ENCODE measurements at places on chromosomes 4 and X.

DNA sequence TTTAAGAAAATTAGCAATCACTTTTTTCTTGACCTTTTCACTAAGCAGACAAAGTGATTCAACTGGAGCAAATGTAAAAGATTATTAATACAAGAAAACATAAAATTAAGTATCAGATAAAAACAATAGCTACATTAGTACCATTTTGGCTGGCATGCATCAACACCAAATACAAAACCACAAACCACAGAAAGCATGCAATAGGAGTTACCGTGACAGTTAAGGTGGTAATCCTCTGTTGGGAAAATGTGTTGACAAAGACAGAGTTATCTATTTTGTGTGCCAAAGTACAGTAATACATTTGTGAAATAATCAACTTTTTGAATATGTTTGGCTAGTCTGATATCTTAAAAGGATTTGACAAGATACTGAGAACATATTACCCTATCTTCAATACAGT lies 89.8 kb upstream of the ETNPPL start:
- no peak for DNase-seq

DNA sequence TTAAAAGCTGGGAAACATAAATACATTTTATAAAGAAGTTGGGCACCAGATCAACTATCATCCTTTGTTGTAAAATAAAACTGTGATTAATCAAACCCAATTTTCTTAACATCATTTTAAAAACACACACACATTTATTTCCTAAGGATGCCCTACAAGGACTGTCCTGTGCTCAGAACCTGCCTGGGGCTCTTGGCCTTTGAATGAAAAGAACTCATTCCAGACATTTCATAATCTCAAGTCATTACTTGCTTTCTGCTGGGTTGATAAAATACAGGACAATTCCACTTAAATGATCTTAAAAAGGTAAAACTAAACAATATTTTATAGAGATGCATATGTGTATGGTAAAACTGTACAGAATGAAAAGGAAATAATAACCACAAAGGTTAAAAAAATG lies 2.8 kb downstream of the SH3D19 start:
- DNase-seq: no peak

DNA sequence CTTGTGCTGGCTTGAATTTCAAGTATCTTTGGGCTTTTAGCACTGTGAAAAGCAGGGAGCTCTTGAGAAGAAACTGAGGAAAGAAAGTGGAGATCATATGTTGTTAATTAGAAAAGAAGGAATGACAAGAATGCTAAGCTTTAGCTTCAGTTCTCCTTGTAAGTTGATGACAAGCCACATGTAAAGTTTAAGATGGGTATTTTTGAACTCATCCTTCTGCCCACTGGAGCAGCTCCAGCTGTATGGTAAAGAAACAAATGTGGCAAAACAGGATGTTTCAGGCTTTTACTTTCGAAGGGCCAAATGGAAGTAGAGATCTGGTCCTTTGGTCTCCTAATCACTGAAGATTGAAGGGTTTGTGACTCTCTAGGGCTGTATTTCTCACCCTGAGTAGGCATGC lies 137.8 kb downstream of the GUCY2F start:
- DNase-seq: no peak

DNA sequence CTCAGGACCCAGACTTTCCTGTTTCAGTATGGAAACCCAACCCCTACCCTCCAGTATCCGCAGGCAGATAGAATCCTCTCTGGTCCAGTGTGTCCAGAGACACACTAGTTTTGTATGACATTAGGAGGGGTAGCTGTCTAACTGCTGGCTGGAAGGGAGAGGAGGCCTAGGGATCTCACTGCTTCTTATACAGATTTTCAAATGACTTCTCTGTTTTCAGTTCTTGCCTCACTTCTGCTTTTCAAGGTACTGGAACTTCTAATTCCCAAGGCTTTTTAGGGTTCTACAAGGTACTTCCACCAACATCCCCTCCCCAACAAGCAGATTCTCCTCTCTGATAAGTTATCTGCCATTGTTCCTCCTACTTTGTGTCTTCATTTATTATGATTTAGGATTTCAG lies 6.1 kb downstream of the SGCB start:
- DNase-seq: no peak

GRCh38 chr4:103012060-103012459 lies 7.4 kb downstream of the SLC9B1 start:
- no peak for DNase-seq

- DNase-seq: no peak
Observed at GRCh38 chr4:185797018-185797417, 15.0 kb downstream of the SORBS2 start.

DNA sequence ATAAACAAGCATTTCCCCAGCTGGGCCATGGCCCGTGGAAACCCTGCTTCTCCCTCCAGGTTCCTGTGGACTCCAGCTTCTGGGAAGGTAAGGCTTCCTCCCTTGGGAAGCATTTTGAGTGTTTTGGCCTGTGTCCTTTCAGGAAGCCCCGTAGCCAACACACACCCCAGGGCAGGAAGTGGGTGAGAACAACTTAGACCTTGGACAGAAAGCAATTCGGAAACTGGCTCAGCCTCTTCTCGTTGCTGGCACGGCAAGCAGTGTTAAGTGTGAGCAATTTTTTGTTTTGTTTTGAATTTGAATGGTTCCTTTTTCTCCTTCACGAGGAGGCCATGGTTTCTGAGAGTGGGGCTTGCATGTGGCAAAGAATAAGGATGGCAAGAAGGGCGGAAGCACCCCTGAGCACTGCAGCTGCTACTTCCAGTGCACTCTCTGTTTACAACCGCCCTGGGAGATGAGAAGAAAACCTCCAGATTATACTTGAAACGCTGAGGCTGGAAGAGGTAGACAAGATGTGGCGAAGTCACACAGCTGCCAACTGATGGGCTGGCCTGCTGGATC lies 14.1 kb upstream of the CYTL1 start:
- no peak for DNase-seq

DNA sequence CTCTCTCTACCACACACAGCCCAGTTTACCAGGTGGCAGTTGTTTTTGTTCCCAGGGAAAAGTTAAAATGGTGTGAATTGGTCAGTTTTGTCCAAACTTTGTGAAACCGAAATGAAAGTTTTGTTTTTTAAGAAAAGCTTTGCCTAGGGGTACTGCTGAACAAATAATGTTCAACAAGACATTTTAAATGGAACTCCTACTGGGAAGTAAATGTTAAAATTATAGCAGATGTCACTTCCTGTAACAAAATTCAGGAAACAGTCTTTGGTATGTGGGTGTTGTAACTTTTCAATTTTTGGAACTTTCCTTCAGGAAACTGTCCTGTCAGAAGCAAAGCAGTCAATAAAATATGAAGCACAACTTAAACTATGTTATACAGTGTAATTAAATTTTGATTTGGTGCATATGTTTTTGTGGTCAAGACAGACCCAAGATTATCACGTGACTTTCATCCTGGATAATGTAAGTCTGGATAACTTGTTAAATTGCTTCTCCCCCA lies 79.5 kb downstream of the AFF1 start:
- no peak for DNase-seq

GRCh38 chr4:100391086-100391485 lies 126.7 kb downstream of the EMCN start:
- DNase-seq: no peak

GRCh38 chr4:128718768-128719167 lies 90.7 kb upstream of the JADE1 start:
- DNase-seq: no peak

- no peak for DNase-seq
Observed at GRCh38 chrX:103446665-103447302, 70.4 kb downstream of the BEX3 start.

DNA sequence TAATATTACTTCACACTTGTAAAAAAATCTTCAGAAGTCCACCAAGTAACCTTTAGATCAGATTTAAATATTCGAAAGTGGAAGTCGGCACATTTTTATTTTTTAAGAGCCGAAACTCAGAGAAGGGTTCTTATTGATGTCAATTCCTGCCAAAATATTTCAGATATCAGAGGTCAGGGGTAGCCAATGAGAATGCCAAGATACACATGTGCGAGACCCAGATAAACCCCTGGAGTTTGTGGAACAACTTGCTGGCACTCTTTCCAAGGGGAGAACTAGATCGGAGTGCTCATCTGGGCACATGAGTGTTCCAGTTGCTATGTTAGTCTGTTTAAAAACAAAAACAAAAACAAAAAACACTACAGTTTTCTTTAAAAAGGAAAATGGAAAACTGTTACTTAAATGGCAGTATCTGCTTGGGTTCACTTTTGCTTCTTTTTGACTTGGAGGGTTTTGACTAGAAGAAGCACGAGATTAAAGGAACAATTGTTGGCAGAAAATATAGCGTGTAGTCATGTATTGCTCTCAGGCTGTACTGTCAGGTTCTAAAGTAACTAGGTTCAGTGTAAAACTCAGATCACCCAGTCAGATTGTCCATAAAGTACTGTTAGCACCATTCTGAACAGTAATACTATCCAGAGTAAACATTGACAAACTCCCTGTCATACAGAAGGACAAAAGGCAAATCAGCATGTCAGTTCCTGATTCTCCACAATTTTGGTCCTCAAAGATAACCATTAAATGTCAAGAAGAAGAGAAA lies 188.0 kb upstream of the PACRGL start:
- DNase-seq: no peak

GRCh38 chr4:118948545-118949144 lies 60.0 kb downstream of the SYNPO2 start:
- DNase-seq: no peak

GRCh38 chrX:28205905-28206304 lies 224.7 kb upstream of the DCAF8L1 start:
- DNase-seq: no peak

DNA sequence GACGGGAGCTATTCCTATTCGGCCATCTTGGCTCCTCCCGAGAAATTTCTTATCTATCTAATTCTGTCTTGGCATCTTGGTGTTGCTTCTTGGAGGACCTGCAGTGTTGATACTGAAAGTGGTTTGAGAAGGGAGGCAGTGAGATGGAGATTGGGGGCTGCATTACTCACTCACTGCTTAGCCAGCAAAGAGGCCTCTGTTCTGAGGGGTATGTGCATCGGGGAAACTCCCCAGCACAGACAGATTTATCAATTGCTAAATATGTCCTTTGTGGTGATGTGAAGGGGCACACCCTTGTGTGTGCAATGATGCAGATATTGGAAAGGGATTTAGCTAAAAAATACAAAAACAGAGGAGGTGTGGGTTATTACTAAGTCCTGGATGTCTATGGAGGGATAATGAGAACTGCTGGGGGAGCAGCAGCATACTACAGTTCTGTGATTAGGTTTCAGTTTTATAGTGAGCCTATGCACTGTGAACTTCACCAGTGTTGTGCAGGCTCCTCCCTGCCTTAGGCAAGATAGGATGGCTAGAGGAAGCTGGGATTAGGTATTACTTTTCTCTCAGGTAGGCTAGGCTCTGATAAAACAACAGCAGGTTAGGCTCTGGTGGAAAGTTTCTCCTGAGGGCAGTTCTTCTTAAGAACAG lies 279.0 kb downstream of the HS3ST1 start:
- DNase-seq: no peak

- DNase-seq: no peak
Observed at GRCh38 chrX:25013632-25014365, 2.0 kb downstream of the ARX start.

DNA sequence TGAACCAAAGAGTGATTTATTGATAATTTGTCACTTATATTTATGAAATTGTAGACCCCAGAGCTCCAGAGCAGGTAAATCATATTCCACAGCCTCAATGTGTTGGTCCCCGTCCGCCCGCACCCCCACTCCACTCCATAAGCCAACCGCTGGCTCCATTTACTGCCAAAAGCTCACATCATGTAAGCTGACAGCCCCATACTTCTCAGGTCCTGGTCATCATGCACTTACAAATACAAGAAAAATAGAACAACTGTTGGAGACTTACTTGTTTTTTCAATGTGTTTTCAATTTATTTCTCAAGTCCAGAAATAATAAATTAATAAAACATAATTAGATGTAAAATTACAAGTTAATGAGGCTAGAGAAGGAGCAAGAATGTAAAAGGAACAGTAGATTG lies 235.7 kb upstream of the HAND2 start:
- DNase-seq: no peak

DNA sequence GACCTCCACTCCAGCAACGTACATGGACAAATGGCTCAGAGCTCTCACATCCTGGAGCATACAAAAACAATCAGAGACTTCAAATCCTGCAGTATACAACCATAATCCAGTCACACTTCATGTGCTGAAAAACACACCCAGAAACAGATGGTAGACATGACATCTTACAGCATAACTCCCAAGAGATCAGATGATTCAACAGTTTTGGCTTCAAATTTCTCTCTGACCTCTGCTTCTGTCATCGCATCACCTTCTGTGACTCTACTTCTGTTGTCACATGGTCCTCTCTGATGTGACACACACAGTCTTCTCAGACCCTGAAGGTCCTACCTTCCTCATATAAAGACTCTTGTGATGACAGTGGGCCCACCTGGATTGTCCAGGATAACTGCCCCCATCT lies 18.5 kb downstream of the SUV39H1 start:
- DNase-seq: no peak

- no peak for DNase-seq
Observed at GRCh38 chr4:24965627-24966026, 52.8 kb upstream of the CCDC149 start.

DNA sequence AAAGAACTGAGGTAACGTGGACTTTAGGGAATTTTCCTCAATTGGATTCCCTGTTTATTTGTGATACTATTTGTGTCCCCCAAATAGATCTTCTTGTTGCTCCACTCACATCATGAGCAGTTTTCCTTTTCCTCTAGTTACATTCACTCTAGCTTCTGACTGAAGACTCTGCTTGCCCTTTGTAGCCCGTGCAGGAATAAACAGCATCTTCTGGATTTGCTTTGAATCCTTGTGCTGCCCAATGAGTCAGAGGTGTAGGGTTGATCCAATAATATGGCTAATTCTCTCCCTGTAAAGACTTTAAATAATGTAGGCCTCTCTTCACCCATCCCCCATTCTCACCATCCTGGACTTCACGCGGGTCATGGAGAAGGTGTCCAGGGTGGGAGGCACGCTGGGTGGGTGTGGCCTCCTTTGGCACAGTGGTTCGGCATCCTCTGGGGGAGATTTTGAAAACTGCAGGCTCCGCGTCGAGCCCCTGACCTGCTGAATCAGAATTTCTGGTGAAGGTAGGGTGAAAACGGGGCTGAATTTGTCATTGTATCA lies 9.0 kb downstream of the HAND2 start:
- DNase-seq: no peak

- DNase-seq: no peak
Observed at GRCh38 chrX:12843668-12844279, 23.1 kb upstream of the TLR7 start.
